SW 1271 (cell line): ENCODE measurements at places on chromosomes 7 and 10.

GRCh38 chr10:60845038-60845437, 66.8 kb downstream of the CDK1 start:
- no peak for DNase-seq

- DNase-seq = no peak
These were observed 12.4 kb downstream of the DIP2C start for GRCh38 chr10:677038-677437.

- DNase-seq = no peak
These were observed 197.5 kb downstream of the PTN start for GRCh38 chr7:137146012-137146455.

DNA sequence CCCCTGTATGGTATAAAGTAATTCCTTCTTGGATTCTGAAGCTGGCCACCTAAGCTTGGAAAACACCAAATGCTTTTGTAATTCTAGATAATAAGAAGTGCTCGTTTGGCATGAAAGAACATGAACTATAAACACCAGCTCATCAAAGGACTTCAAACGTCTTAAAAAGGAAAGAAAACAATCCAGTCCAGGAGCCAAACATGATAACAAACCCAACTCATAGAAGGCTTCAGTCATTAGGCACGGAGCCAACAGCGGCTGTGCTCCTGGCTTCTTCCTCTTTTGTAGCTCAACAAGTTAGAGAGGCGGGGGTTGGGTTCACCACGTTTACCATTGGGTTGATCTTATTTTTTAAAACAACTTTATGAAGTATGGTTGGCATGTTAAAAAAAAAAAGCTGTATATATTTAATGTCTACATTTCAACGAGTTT, 56.4 kb upstream of the ECHDC3 start:
- no peak for DNase-seq

GRCh38 chr7:2157473-2158279, 75.1 kb downstream of the MAD1L1 start:
- no peak for DNase-seq

DNA sequence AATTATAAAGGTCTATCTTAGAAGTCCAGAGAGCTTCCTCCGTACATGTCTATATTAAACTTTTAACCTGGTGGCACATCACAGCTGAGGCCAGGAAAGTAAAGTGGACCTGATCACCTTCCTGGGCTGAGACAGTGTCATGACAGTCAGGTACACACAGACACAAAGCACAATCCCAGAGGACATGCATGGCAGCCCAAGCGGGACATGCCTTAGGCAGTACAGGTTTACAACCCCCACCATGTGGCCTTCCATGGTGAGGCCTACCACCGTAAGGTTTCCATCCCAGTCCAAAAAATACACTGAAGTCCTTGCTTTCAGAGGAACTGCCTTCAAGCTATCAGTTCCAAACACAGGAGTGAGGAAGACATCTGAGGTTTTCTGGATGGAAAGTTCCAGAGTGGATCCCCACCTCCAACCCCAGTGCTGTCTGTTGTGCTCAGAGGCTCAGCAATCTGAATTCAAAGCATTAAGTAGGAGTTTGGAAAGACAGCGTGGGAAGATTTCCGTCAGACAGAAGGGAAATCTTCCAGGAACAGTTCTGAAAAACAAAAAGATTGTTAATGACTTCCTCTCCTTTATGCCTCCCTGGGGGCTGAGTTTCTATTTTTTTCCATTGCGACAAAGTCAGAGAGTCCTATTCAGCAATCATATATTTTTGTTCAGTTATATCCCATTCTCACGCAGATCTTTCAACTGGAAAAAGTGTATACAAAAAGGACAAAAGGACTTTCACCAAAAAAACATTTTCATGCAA, 20.1 kb downstream of the IFIT3 start:
- DNase-seq = no peak

- no peak for DNase-seq
These were observed 86.1 kb downstream of the EGFR start for GRCh38 chr7:55104712-55105433.

- DNase-seq = no peak
These were observed 5.3 kb downstream of the PITX3 start for GRCh38 chr10:102236006-102236405.

DNA sequence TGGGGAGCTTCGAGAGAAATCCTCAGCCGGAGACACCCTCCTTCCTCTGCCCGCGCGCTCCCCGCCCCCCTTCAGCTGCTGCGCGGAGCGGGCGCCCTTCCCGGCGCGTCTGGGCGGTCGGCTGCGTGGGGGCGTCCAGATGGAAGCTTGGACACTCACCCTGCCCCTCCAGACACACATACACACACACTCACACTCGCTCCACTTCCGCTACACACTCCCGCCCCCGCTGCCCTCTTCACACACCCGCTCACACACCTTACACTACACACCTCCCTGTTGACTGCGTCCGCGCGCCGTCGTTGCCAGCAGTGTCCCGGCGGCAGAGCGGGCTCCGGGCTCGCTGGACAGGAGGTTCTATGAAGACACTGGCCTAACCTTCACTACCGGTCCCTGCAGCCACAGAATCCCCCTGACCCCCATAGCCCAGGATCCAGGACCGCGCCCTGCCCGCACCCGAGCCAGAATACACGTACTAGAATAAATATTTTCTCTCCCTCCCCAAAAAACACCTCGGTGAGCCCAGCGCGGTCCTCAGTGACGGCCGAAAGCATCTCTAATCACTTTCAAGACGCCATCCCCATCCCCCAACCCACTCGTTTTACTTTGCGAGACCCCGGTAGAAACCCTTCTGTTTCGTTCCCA, 1.1 kb upstream of the EGR2 start:
- no peak for DNase-seq

DNA sequence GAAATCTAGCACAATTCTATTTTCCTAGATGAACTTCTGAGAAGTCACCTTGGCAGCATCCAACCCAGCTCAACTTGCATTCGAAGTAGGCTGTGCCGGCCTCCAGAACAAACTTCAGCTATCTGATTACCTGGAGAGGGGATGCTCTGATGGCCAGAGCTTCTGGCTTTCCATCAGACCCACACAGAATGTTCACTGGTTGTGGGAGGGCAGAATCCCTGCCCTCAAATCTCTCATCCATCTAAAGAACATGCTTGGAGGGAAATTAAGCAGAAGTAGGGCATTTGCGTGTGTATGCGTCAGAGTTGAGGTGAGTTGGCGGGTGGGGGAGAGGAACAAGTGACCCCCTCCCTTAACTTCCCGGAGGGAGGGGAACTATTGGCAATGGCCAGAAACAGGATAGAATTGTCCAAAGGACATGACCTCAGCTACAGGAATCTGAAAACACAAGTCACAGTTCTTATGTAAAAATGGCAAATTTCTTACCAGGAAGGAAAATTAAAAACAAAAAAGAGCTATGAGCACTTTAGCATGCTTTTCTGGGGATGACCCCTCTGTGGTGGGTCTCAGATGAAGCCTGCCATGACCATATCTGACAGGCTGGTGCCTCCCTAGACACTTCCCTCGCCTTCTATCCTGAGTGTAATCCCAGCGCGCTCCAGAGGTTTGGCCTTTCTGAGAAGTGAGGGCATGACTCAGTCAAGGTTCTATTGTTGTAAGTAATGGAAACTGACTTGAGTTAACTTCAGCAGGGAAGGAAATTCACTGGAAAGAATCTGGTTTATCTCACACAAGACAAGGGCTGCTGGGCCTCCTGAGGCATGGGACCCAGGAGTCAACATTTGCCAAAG, 278.8 kb downstream of the RPS24 start:
- DNase-seq = no peak

- DNase-seq = no peak
These were observed 139.1 kb downstream of the CCDC3 start for GRCh38 chr10:12862459-12862858.

- no peak for DNase-seq
These were observed 110.9 kb downstream of the DYNC1I1 start for GRCh38 chr7:95883217-95883616.

- no peak for DNase-seq
These were observed 84.8 kb downstream of the ETV1 start for GRCh38 chr7:13904689-13905088.

DNA sequence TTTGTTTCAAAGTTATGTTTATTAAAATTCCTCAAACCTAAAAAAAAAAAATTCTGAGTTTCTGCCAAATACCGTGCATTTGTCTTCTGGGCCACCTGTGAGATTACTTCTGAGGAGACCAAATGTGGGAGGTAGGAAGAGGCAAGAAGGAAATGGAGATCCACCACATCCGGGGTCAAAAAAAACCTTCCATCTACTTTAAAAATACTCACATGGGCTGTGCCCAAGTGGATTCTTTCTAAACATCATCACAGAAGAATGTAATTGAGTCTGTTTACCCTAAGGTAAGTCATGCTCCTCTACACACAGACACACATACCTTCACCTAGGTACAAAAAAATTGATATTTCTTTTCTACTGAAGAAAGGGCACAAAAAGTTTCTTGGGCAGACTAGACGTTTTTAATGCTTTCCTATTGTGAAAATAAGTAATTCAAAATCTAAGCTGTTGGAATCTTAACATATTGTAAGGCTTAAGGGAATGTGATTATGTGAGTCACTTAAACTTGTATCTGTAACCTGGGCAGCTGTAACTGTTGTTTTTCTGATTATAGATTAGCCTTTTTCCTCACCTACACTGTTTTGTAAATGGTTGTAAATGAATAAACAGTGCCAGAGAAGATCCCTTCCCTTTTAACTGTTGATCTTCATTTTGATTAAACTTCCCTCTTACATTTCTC, 19.1 kb upstream of the SPOCK2 start:
- DNase-seq = peak; percentile 35

DNA sequence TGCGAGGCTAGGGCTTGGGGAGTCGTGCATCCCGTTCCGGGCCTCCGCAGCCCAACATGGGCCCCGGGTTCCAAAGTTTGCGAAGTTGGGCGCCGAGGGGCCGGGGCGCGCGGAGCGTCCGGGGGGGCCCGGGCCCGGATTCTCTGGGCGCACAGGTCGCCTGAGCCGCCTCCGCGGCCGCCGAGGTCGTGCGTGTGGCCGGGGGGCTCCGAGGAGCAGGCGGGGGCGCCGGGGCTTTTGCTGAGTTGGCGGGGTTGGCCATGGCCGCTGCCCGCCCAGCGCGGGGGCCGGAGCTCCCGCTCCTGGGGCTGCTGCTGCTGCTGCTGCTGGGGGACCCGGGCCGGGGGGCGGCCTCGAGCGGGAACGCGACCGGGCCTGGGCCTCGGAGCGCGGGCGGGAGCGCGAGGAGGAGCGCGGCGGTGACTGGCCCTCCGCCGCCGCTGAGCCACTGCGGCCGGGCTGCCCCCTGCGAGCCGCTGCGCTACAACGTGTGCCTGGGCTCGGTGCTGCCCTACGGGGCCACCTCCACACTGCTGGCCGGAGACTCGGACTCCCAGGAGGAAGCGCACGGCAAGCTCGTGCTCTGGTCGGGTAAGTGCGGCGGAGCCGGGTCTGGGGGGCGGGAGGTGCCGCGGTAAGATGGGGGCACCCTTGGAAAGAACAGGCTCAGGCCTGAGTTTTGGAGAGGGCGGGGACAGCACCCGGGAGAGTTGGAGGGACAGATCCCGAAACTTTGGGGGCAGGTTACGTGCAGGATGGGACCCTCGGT, 643 bp downstream of the SMO start:
- no peak for DNase-seq

GRCh38 chr10:97684866-97685394, 2.1 kb downstream of the AVPI1 start:
- no peak for DNase-seq

GRCh38 chr10:79239924-79240581, 107.2 kb upstream of the PPIF start:
- no peak for DNase-seq

DNA sequence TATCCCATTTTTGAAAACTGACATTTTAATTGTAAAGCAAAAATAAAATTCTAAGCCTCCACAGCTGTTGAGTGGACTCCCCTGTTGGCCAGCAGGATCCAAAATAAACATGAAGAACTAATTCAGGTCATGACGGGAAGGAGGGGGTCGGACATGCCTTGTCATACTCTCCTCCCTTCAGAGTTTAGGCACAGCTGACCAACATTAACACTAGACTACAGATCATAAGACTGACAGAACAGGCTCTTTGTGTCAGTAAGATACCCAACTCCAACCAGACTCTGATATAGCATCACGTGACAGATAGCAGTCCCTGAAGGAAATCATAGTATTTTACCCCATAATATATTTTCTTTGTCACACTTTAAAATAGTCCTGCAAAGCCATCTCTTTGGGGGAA, 20.9 kb upstream of the ZNF12 start:
- DNase-seq = no peak

- DNase-seq = no peak
These were observed 994 bp upstream of the MAGI2 start for GRCh38 chr7:79454361-79454960.

DNA sequence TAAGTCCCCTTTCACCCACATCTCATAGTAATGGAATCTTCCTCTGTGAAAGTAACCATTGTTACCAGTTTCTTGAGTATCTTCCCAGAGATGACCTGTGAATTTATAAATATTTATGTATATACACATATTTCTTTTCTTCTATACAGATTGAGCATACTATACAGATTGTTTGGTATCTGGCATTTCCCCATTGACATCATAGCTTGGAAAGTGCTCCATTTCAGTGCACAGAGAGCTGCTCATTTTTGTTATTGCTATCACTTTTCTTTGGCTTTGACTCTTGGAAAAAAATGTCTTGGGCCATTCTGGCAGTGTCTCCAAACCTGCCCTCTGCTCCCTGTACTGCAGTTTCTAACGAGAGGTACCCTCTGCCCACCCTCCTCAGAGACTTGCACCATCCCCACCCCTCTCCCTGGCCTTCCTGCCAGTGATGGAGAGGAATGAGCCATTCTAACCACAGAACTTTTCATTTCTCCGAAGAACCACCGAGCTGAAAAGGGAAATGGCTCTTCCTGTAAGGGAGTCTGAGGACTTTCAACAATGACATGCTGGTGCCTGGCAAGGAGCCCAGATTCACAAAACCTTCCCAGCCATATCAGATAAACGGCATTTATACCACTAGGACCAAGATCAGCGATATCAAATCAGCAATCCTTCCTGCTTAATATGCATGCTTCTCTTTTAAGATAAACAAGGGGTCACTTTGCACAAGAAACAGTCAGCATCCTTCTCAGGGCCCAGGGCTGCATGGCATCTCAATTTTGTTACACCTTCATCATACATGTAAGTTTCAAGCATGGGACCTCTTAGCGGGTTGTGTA, 19.7 kb upstream of the CCSER2 start:
- DNase-seq = no peak

DNA sequence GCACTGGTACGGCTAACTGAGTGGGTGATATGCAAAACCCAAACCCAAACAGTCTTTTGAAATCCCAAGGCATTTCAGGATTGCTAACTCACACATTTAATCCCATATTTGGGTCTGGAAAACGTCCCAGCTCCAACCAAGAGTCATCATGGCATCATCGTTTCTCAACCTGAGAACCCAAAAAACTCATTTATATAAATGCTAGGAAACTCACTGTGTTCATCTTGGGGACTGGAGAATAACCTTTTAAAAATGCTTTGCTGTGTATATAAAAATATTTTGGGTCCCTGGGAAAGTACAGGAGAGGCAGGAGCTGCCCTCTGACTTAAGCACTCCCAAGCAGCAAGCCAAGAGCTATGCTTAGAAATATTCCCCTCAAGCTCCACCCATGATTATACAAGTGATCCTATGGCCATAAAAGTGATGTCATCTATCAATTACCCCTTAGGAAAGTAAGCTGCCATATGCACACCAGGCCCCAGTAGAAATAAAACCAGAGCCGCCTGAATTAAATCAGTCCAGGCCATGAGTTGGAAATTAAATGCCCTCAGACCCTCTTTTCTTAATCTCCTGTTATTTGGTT, 352.1 kb downstream of the FRMD4A start:
- no peak for DNase-seq
